ENCODE measurements at places on chromosomes 5 and 9.

GRCh38 chr9:109975574-109976295 lies 195.7 kb downstream of the PALM2AKAP2 start:
- no peak for DNase-seq

- no peak for DNase-seq
Measured at GRCh38 chr9:70492319-70492777, 77.9 kb upstream of the KLF9 start.

GRCh38 chr5:115170134-115170928 lies 623 bp upstream of the TRIM36 start:
- no peak for DNase-seq

DNA sequence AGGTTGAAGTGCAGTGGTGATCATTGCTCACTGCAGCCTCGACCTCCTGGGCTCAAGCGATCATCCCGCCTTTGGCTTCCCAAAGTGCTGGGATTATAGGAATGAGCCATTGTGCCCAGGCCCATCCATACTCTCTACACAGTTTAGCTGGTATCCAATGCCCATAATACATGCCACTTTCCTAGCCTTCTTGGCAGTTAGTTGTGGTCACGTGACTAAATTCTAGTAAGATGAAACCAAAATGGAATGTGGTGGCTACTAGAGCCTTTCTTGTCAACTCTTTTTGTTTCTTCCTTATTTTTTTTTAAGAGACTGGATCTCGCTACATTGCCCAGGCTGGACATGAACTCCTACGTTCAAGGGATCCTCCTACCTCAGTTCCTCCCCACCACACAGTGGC lies 15.3 kb upstream of the KIF27 start:
- DNase-seq: no peak

DNA sequence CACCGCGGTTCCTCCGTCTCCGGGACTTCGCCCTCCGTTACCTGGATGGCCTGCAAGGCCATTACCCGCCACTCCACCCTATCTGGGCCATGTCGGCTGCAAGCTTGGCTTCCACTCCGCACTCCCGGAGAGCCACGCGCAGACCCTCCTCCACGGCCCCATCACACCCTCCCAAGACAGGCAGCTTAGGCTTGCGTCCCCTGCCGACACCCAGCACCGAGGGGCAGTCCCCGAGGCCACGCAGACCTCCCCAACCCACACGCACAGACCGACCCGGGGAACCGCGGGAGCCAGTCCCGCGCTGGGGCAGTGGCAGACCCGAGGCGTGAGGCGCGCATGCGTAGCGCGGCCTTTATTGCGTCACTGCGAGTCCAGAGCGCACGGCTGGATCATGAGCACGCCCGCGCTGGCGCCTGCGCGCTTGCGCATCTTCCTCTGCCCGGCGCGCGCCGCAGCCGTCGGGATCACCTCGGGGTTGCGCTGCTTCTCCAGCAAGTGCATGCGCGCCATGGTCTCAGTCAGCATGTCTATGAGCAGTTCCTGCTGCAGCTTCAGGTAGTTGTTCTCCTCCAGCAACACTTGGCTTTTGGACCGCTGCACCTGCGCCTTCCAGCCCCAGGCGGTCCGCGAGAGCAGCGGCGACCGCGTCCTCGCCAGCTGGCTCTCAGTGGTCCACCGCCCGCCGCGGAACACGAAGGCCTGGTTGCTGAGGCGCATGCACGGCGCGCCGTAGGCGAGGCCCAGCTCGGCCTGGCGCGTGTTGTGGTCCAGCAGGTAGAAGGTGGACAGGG lies 2.4 kb downstream of the CBY3 start:
- peak; percentile 82 for DNase-seq

GRCh38 chr9:86511614-86512360 lies 157.6 kb upstream of the TUT7 start:
- DNase-seq: no peak

Data from activated T-cell treated with anti-CD3 and anti-CD28 coated beads for 4 hours (primary cell).